ENCODE measurements at places on chromosomes 7 and 10.
A peak's percentile ranks its signal among the peaks of the same experiment; 100 is the strongest.

- ATAC-seq = no peak
Measured at GRCh38 chr10:110437761-110438341, 59.9 kb upstream of the DUSP5 start.

DNA sequence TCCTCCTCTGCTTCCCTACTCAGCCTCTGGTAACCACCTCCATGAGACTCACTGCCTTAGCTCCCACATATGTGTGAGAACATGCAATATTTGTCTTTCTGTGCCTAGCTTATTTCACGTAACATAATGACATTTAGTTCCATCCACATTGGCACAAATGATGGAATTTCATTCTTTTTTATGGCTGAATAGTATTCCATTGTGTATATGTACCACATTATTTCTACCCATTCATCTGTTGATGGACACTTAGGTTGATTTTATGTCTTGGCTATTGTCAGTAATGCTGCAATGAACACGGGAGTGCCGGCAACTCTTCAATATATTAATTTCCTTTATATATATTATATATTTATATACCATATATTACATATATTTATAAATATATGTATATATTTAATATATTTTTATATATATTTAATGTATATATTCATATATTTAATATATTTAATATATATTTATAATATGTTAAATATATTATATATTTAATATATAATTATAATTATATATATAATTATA is 1046.9 kb downstream of the DNAJB9 start:
- ATAC-seq = no peak

GRCh38 chr10:33423154-33423529 is 88.7 kb upstream of the NRP1 start:
- ATAC-seq = no peak

DNA sequence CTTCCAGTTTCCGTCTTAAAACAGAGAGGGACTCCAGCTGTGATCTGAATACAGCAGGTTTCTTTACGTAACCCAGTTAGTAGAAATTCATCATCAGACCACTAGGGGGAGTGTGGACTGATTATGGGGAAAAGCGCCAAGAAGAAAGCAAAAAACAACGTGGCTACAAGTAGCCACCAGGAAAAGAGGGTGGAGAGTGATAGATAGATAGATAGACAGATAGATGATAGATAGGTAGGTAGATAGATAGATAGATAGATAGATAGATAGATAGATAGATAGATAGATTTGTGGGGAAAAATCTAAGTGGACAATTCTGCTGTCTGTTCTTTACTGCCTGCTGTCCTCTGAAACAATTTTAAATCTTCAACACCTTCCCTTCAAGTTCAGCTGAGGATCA is 12.7 kb upstream of the AKR1B10 start:
- ATAC-seq = peak; percentile 40

DNA sequence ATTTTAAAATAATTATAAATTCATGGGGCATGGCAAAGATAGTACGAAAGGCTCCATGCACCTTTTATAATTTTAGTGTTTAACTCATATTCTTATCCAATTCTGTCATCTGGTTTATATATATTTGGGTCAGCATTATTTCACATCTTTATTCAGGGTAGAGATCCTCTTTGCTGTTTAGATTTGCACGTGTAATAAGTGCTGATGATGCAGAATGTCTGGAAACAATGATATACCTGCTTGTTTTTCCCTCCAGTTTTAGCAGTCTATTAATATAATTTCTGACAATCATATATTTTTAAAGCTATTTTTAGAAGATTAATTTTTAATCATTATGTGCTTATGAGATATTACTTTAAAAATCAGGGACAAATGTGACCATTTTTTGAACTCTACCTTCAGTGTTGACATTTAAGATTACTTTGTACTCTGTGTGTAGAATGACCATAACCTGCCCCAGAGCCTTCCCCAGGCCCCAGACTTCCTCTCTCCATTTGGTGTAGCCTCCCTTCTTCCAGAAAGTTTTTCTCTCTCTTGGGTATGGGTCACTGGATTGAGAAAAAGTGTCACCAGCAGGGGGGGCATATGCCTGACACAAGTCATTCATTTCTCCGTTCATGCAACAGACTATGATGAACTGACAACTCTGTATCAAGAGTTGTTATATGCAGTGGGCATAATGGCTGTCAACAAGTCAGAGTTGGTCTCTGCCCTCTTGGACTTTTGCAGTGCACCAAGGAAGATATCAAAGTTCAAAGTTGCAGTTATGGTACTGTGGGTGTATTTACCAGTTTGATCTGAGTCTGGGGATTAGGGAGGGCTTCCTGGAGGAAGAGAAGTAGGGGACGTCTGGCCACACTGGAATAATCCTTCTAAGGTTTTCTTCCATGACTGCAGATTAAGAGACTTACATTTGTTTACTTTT is 192.6 kb upstream of the CCDC6 start:
- no peak for ATAC-seq

GRCh38 chr7:140058517-140058916 is 4.2 kb downstream of the PARP12 start:
- no peak for ATAC-seq

DNA sequence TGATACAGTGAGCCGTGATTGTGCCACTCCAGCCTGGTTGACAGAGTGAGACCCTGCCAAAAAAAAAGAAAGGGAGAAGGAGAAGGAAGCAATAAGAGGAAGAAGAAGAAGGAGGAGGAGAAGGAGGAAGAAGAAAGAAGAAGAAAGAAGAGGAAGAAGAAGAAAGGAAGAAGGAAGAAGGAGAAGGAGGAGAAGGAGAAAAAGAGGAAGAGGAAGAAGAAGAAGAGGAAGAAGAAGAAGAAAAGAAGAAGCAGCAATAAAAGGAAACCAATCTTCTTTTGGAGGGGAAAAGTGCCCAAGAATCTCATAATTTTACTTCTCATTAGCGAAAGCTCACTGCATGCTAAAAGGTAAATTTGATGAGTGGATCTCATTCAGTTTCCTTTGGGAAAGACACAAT is 85.7 kb upstream of the GLCCI1 start:
- no peak for ATAC-seq

GRCh38 chr10:46314071-46314470 is 27.3 kb downstream of the ANTXRL start:
- ATAC-seq = no peak

- ATAC-seq = no peak
Measured at GRCh38 chr7:4139656-4140625, 542.2 kb upstream of the FOXK1 start.

DNA sequence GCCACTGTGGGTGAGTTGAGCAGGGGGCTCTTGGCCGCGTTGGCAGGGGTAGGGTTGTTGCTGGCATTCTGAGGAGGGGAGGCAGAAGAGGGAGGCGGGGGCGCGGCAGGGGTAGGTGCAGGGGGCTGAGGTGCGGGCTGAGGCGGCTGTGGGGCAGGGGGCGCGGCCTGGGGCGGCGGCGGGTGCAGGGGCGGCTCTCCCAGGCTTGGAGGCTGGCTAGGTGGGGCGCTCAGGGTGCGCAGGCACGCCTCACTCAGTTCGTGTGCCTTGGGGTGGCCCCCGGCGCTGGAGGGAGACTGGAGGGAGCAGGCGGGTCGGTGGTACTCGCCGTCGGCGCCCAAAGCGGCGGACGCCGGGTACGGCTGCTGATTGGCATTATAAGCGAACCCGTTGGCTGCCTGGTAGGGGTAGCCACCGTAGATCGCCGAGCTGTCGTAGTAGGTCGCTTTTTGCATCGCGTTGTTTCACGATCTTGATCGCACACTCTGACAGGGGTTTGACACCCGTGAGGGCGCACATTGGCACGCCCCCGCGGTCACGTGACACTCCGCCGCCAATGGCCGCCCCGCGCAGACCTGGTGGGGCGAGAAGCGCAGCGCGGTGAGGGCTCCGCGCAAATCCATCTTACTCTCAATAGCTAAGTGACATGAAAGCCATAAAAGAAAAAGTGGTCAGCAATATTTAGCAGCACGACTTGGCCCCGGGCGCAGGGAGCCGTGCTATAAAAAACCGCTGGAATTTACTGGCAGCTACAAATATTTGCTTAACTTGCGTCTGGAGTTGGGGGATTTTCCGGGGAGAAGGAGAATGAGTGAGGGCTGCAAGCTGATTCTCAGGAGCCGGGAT is 7.9 kb upstream of the HOXA2 start:
- ATAC-seq = peak; percentile 36

- no peak for ATAC-seq
Measured at GRCh38 chr7:27155816-27156507, 513 bp downstream of the HOXA7 start.

GRCh38 chr7:133654547-133654946 is 401.7 kb downstream of the EXOC4 start:
- ATAC-seq = no peak

DNA sequence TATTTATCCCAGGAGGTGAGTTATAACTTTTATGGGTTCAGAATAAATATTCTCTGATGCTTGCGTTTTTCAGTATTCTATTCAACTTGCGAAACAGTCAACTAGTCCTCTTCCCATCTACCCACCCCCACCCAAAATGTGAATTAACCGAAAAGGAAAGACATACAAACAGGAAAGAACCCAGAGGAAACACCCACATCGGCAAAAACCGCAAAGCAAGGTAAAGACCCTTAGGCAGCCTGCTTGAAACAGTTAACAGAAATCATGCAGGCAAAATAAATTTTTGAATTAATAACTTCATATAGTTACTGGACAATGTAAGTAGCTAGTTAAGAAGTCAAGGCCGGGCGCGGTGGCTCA is 5.4 kb downstream of the ZC3HAV1 start:
- ATAC-seq = no peak

DNA sequence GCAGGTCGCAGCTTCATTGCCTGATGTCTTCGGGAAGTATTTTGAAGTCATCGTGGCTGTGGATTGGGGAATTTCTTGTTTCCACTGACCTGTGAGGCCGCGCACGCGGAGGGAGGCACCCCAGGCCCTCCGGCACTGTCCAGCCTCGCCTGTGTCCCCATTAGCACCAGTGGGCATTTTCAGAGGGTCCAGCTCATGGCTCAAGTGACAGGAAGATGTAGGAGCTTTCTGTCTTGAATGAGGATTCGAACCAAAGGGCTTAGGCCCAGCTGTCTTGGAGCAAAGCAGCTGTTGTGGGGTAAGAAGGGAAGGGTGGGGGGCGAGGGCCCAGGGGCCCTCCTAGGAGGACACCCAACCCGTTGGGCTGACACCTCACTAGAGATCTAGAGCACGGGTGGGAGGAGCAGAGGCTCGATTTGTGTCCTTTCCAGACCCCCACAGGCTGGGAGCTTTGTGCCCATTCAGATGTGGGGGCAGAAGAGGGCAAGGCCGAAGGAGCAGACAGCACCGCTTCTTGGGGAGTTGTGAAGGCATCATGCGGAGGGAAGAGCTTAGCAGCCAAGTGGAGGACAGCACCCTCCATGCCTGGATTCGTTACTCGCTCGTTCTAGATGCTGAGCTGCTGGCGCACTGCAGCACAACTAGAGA is 914 bp downstream of the ZNF37A start:
- no peak for ATAC-seq

DNA sequence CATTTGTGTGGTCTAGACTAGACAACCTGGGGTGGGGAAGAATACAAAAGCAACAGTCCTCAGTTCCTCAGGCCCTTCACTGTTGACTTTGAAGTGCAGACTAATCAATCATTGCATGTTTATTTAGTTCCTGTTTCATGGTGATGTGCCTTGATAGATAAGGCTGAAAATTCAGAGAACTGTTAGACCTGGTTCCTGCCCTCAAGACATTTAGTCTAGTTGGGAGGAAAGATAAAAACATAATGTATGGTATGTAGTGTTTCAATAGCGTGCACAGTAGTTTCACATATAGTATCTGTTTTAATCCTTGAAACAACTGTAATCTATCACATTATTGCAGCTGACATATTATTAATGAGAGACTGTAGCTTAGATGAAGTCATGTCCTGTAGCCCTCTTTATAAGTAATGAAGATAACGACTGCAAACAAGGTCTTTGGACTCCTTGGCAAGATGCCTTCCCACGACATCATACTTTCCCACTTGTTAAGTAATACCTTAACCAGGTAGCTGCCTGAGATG is 124.0 kb downstream of the CELF2 start:
- ATAC-seq = no peak

DNA sequence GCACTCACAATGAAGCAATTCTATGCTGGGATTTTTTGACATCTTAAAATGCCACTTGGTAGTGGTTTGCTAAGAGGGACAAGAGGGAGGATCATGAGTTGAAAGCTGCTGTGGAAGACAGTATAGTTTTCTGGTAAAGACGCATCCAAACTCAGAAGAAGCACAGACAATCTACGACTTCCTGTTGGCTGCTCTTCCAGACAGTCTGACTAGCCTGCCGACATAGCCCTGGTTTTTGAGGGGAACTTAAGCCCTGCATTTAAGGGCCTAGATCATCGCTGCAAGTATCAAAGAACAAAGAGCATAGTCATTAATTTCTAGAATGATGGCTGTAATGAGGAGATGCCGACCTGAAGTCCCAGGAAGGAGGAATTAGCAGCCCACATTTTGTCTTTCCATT is 99.9 kb upstream of the IKZF1 start:
- ATAC-seq = no peak

- ATAC-seq = peak; percentile 71
Measured at GRCh38 chr7:107879400-107880035, 11.5 kb upstream of the DLD start.

DNA sequence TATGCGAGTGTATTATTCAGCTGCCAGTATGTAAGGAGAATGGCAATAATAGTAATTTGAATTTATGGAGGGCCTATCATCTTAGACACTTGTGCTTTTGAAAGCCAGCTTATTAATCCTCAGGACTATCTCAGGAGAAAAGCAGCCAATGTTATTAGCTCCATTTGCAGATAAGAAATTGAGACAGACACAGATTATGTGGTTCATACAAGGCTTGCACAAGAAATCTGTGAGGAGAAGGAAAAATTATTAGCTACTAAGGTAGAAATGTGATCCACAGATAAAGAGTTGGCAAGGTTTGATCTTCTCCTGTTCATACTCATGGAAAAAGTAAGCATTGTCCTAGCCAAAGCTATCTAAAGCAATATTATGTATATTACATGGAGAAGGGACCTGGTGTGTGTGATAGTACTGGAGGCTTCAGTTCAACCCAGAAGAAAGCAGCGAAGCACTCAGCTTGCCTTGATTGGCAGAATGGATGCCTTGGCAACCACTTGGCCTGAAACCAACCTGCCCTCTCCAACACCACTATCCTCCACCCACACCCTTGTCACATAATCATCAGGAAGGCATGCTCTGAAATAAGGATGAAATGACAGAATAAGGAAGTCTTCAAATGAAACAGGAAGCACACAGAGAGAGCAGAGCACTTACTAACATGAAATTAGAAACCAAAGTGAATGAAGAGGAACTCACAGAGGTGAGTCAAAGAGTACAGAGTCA is 18.0 kb downstream of the MACC1 start:
- peak; percentile 91 for ATAC-seq

GRCh38 chr10:128573281-128573845 is 447.1 kb upstream of the MKI67 start:
- ATAC-seq = no peak

DNA sequence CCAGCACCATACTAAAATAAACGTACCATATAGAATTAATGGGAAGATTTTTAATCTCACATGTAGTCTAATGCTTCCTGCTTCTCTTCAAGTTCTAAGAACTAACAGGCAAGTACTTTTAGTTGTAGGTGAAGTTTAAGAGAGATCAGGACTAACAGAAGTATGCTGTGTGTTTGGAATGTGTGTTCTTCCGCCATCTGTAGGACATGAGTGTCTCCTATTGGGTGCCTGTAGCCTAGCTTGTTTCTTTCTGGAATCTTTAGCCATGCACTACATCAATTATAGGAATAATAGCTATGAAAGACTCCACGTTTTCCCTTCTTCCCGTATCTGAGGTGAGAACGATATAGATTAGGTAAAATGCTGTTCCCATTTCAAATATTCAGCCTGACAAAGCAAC is 140.2 kb upstream of the AHR start:
- ATAC-seq = no peak

- ATAC-seq = peak; percentile 73
Measured at GRCh38 chr10:102812231-102812876, 24.9 kb downstream of the CYP17A1 start.

- no peak for ATAC-seq
Measured at GRCh38 chr7:117227091-117227490, 95.8 kb downstream of the WNT2 start.
